HCEC 1CT (cell line): ENCODE measurements at places on chromosomes 2 and 18.

DNA sequence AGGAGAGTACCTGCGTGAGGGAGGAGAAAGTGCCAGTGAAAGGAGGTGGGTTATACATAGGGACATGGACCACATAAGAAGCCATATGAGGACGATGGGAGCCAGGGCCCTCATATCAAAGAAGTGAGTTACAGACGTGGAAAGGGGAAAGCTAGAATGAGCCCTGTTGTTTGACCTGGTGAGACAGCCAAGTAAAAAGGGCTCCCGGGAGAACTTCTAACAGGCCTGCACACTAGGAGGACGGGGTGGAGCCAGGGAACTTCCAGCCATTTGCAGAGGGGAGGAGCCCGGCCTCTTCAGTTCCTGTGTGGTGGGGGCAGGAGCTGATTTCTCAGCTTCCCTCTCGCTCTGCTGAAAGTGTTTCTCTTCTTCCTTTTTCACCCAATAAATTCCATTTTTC, 84.1 kb upstream of the SLC66A3 start:
- DNase-seq = no peak

DNA sequence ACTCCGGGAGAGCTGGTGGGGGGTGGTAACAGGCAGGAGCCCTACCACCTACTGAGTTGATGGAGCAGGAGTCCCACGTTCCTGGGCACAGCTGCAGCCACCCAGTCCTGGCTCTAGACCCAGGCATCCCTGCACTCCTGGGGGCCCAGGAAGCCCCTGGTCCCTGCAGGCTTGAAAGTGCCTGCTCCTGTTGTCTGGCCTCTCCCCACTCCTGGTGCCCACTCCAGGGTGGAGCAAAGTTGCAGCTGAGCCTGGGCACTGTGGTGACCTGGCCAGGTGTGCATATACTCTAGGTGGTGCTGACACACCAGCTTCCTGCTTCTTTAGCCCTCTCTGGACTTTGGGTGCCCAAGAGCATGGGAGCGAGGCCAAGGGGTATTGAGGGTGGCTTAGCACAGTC, 119.0 kb upstream of the SLC38A11 start:
- DNase-seq = no peak

- DNase-seq = no peak
Observed at GRCh38 chr18:25136416-25137196, 215.4 kb downstream of the ZNF521 start.

- DNase-seq = no peak
Observed at GRCh38 chr2:182854375-182855105, 11.9 kb downstream of the FRZB start.

- no peak for DNase-seq
Observed at GRCh38 chr2:15263976-15264685, 297.0 kb downstream of the NBAS start.

GRCh38 chr18:12432196-12432595, 24.5 kb downstream of the PRELID3A start:
- DNase-seq = no peak

DNA sequence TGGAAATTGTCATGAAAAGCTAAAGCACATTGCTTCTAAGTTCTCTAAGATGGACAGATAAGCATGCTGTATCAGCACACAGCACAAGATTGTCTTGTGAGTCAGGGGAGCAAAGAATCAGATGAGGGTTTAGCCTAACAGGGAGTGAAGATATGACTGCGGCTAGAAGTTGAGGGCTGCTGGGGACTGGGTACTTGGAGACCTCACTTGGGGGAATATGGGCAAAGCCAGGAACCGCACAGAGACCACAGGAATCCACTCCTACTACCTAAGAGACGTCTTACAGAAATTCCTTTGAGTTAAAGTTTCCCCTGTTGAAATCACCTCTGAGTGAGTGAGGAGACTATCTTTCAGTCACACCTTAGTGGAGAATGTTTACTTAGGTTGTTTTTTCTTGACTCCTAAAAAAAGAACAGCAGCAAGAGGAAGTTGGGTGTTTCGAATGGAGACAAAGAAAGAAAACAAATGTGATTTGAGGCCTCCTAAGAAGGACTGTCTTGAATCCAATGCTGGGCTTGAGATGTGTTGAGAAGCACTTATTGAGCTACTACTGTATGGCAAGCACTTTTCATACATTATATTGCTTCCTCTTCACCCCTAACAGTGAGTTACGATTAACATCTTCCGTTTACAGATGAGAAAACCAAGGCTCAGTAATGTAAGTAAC, 100.7 kb downstream of the ANKRD44 start:
- DNase-seq = no peak

- DNase-seq = no peak
Observed at GRCh38 chr2:72062336-72062735, 85.3 kb downstream of the CYP26B1 start.

- DNase-seq = no peak
Observed at GRCh38 chr2:233047667-233048066, 12.5 kb upstream of the INPP5D start.

DNA sequence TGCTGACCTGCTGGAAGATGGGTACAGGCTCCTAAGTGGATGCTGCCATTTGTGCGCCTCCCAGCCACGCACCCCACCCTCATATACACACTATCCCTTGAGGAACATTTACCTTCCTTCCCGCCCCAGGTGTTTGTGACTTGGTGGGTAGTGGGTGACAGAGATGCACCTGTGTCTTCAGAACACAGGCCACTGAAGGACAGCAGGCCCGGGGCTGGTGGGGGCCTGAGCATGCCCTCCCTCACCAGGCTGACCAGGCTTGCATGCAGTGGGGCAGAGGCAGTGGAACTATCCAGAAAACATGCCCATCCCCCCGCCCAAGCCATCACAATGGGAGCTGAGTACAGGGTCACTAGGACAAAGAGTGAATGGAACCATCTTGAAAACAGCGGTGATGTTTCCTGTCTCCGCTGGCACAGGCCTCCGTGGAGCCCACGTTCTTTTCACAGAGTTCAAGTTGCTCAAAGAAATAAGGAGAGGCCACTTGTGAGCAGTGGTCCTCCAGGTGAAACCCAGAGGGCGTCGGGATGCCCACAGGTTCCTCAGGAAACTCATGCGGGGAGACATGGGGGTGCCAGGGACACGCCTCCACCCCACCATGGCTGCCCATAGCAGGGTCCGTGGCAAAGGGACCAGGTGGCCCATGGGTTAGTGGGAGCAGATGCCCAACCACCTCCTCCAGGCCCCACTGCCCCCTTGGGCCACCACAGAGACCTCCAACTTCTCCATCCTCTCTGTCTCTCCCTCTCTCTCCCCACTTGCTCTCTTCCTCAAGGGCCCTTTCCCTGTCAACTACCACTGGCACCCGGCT, 90.9 kb downstream of the MALT1 start:
- DNase-seq = no peak

- no peak for DNase-seq
Observed at GRCh38 chr2:104430359-104430740, 423.6 kb upstream of the POU3F3 start.

GRCh38 chr2:112140205-112140802, 2.1 kb downstream of the FBLN7 start:
- no peak for DNase-seq

GRCh38 chr2:68756178-68756577, 21.6 kb downstream of the ARHGAP25 start:
- DNase-seq = no peak

GRCh38 chr2:18614041-18614440, 24.7 kb upstream of the NT5C1B start:
- DNase-seq = no peak

- no peak for DNase-seq
Observed at GRCh38 chr2:75799859-75800258, 89.1 kb upstream of the GCFC2 start.

DNA sequence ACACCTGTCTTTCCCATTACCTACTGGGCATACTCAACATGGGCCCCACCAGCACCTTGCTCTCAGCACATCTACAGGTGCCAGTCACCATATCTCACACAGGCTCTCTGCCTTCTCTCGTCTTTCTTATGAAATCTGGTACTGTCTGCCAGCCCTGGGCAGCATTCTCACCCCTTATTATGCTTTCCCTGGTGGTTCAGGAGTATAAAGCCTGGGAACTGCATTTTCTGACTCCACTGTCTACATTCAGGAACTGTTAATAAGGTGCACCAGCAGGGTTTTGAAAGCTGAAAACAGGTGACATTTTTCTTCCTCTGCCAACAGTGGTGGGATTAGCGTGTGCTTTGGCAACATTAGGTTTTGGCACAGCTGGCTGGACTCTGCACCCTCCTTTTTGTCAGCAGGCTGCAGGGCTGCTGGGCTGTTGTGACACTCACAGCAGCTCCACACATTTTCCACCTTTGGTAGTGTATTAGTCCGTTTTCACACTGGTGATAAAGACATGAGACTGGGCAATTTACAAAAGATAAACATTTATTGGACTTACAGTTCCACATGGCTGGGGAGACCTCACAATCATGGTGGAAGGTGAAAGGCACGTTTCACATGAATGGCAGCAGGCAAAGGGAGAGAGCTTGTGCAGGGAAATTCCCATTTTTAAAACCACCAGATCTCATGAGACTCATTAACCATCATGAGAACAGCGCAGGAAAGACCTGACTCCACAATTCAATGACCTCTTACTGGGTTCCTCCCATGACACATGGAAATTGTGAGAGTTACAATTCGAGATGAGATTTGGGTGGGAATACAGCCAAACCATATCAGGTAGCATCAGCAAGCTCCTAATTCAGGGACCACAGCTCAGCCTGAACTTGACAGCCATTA, 343.1 kb upstream of the LYPD1 start:
- DNase-seq = no peak

DNA sequence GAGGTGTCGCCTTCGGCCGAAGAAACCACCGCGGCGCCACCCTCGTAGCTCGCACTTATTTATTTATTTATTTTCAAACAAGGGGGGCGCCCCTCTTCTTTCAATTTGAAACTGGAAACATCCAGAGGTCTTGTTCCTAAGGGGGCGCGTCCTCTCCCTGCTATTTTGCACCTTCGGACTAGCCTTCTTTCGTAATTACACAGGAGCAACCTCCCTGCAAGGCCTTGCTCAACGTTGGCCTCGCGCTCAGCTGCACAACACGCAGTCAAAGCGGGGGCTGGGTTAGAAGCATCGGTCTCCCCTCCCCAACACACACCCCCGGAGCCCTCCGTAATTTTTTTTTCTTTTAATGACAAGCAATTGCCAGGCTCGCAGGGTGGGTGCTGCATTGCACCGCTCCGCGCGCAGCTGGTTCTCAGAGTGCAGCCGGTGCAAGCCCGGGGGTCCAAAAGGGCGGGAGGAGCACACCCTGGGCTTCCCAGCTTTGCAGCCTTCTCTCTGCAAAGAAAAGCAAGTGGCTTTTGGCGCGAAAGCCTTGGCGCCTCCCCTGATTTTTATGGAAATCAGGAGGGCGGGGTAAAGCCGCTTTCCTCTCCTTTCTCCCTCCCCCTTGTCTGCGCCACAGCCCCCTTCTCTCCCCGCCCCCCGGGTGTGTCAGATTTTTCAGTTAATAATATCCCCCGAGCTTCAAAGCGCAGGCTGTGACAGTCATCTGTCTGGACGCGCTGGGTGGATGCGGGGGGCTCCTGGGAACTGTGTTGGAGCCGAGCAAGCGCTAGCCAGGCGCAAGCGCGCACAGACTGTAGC, at the start of gene MYCN:
TSS of gene MYCN (plus strand) at position 697 of the 807 bp plus-strand sequence. CDS start 1,515 bp downstream, outside the sequence.
- DNase-seq = peak; percentile 23

GRCh38 chr2:195929531-195929930, 139.1 kb downstream of the DNAH7 start:
- DNase-seq = no peak

DNA sequence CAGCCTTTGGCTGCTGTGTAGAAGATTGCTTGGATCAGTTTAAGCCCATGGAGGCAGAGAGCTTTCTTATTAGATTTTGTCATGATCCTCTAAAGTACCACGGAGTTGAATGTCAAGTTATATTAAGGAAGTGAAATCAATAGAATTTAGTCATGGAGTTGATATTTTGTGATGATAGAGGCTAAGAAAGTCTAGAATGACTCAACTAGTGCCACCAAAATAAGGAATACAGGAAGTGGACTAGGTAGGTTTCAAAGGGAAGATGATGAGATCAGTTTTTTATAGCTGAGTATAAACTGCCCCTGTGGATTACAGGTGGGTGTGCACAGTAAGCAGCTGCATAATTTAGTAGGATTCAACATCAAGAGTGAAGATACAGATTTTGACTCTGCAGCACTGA, 25.2 kb downstream of the FBXO36 start:
- no peak for DNase-seq

DNA sequence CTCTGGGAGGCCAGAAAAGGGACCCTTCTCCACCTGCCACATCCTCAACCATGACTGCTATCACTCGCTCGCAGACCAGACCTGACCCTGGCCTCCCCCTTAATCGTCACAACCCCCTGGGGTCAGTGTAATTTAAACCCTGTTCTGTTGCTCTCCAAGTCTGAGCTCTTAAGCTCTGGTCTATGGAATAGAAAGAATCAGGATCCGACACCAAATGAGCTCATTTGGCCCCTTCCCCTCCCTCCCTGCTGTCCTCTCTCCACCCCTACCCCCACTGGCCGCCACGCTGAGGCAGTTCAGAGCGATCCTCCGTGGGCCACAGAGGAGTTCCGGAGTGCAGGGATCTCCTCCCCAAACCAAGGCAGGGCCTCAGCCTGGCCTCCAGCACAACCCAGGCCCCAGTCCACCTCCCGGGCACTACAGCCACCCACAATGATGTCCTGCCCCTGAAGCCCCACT, 5.3 kb downstream of the DNMT3A start:
- DNase-seq = no peak

GRCh38 chr2:240508832-240509545, 48.8 kb downstream of the ANKMY1 start:
- DNase-seq = no peak

DNA sequence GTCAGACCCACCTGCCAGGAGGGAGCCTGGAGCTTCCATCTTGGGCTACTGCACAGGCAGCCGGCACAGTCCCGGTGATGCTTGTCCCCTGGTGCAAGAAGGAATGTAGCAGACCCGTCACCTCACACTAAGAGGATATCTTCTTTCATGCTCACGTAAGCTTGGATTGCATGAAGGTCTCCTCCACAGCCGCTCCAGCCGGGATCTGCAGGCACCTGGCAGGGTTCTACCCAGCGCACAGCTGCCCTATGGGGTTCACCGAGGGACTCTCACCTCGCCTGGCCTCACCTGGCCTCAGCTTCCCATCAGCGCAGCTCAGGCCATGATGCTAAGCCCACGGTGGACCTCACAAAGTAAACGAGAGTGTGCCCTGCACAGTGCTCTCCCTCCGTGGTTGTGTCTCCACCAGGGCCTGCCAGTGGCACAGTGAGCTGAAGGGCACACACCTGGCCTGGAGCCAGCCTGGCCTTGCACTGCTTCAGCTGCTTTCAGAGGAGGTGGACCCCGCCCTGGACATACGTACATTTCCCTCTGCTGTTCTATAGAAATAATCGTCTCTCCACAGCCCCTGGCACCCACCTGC, 239.1 kb downstream of the SEPTIN10 start:
- DNase-seq = no peak

- DNase-seq = no peak
Observed at GRCh38 chr18:13564579-13564978, 161.8 kb downstream of the FAM210A start.

- no peak for DNase-seq
Observed at GRCh38 chr18:38923126-38923525, 1357.5 kb upstream of the CELF4 start.
